NCI-H82 (cell line): ENCODE measurements at places on chromosomes 5 and 9.

DNA sequence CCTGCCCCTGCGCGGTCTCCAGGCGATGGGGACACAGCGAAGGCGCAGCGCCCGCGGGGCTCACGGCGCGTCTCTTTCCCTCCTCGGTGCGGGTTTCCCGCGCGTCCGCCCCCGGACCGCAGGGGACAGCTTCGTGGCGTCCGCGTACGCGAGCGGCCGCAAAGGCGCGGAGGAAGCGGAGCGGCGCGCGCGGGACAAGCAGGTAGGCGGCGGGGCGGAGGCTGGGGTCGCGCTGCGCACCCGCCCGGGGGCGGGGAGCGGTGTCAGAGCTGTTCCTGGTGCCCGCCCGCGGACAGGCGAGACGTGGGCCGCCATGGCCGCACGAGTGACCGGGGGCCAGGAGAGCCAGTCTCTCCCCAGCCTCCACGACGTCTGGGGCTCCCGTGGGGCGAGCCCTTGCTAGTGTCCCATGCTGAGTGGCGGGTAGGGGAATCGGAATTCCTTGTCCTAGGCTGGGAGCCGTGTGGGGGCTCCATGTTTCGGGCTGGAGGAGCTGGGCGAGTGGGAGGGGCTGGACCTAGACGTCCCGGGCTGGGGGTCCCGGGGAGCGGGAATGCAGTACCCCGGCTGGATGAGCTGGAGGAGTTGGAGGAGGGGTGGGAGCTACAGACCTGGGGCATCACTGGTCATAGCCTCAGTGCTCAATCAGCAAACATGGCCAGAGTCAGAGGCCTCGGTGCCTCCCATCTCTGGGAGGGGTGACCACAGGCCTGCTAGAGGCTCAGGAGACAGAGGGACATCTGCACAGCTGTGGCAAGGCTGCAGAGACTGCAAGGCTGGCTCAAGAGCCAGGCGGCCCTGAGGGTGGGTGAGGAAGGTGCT, 968 bp downstream of the NKD2 start:
- no peak for DNase-seq

DNA sequence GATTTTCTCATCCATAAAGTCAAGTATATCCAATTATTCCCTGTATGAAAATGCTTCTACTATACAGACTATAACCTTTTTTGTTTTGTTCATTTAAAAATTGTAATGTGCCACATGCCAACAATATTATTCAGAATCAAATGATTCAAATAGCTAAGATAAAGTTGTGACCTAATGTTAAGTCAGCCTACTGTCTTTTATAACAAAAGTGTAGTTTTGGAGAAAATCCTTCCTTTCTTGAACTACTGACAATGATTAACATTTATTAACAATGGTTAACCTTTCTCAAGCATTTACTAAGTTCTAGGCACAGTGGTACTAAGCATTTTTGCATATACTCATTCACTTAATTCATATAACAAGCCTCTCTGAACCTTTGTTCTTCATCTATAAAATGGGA, 25.0 kb downstream of the CSF2 start:
- no peak for DNase-seq

GRCh38 chr5:133675376-133676154, 63.2 kb upstream of the FSTL4 start:
- no peak for DNase-seq

- no peak for DNase-seq
Measured at GRCh38 chr9:126838055-126838811, 22.2 kb upstream of the ZBTB34 start.

- DNase-seq, result no peak
Measured at GRCh38 chr5:173851595-173852243, 36.4 kb upstream of the CPEB4 start.
